H4 (cell line): ENCODE measurements at places on chromosomes 12 and 14. TPM values are rescaled to one million over a fixed set of nuclear protein-coding genes. Genes with fewer than 3 reads are reported as not detected.

The DDN gene
- 0.06 and 0.14 TPM in 2 replicates for total RNA-seq

The NRXN3 gene
- 0.37 and 0.39 TPM in 2 replicates for total RNA-seq

The CPM gene
- total RNA-seq: 0.45 and 1.7 TPM in 2 replicates

The SERPINA10 gene
- not detected in 2 replicates for total RNA-seq

- DNase-seq: peak; percentile 23
Measured at GRCh38 chr12:118302053-118302452, 70.7 kb downstream of the TAOK3 start.

DNA sequence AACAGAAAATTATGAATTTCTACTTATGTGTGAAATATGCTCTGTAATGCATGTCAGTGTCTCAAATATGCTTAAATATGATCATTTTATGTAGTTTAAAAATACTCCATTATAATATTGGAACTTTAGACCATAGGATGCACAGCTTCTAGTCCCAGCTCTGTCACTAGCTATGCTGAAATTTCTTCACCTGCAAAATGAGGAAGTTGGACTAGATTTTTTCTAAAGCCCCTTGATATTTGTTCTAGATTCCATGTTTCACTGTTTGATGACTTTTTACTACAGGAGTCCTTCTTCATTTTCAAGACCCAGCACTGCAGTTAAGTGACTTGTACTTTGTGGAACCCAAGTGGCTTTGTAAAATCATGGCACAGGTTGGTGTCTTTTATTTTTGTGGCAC is 90.1 kb downstream of the LRRK2 start:
- DNase-seq: no peak

DNA sequence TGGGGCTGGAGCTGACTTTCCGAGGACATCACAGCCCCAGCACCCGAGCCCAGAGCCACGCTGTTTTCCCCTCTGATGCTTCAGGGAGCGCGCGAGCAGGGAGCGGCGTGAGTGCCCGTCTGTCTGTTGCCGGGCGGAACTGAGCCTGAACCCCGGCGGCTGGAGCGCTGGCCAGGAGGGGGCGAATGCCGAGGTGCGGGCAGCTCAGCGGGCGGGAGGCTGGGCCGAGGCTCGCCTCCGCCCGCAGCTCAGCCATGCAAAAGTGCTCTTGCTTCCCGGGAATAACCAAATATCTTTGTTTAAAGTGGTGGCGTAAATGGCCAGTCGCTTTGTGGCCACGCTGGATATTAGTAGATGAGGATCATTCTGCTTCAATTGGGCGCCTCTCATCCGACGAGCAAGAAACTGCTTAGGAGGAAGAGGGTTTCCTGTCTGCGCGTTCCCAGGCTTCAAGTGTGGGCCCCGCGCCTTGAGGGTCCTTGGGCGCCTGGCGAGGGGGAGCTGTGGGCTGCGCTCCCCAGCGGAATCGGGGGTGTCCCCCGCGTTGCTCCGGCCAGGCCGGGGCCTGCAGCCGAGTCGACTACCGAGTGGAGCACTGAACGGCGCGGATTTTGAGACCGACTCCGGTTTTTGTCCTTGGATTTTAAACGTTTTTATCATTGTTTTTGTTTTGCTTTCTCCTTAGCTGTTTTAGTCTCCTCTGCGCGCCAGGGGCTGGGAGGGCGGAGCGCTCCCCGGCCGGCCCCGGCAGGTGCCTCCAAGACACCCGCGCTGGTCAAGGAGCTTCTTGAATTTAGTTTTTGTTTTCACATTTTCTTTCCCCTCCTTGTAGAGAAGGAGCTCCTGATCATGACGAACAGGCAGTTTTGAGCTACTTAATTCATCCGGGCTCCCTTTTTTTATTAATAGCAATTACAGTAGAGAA is 831 bp upstream of the NKX2-1 start:
- DNase-seq: peak; percentile 64

- no peak for DNase-seq
Measured at GRCh38 chr12:105672121-105672975, 341.9 kb downstream of the C12orf75 start.

GRCh38 chr12:70581208-70581607 is 56.0 kb downstream of the PTPRB start:
- no peak for DNase-seq

DNA sequence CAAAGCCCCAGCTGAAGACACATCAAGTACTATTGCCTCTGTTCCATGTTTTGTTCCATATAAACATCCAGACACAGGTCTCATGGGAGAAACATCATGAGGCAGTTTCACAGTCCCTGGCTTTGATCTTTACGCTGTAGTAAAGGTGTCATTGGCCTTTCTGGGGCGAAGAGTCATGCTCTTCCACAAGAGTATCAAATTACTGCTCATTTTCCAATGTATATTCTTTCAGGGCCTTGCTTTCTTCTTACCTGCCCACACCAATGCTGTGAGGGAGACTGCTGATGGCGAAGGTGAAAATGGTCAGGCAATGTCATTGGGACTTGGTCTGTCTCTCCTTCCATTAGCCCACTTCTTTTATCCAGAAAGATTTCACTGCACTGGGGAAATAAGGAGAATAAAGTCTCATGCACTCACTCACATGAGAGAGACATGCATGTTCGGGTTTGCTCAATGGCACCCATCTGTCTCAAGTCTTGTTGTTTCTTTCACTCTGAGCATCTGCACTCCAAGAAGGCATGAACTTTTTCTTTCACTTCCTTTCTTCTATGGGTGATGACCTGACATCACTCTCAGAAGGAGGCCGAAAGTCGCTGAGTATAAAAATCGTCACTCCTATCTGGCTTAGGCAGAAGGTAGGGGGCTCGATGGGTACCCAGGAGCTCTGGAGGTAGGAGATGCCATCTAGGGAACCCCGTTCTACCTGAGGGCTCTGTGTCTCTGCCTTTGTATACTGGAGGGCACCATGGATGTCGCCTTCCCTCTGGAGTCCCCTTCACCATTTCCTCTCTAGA is 1.3 kb upstream of the JDP2 start:
- no peak for DNase-seq

DNA sequence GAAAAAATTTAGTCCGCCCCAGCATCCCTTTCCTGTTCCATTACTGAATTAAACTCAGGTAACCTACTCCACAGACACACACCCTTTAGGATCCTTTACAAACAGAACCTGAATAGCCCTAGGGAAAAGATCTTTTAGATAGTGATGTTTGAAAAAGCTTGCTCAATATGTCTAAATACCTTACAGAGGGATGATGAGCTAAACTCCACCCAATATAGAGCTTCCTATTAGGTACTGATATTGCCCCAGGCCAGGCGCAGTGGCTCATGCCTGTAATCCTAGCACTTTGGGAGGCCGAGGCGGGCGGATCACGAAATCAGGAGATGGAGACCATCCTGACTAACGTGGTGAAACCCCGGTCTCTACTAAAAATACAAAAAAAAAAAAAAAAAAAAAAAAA is 50.1 kb downstream of the FERMT2 start:
- DNase-seq: no peak

DNA sequence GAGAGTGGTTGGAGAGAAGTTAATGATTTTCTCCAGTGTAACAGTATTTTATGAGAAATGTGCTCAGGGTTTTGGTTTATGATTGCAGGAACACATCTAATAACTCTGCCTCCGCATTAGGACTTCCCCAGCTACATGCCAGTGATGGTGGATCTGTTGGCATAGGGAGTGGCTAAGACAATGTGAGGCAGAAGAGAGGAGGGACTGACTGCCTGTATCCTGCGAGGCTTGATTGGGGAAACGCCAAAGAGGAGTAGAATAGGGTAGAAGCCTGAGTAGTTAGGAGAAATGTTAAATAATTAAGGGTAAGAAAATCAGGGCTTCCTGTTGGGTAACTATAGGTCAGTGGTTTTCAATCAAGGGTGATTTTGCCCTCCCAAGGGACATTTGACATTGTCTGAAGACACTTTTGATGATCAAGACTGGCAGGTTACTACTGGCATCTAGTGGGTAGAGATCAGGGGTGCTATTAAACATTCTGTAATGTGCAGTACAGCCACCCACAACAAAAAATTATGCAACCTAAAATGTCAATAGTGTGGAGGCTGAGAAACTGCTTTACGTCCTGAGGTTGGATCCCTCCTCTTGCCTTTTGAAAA is 12.8 kb downstream of the TDG start:
- no peak for DNase-seq

DNA sequence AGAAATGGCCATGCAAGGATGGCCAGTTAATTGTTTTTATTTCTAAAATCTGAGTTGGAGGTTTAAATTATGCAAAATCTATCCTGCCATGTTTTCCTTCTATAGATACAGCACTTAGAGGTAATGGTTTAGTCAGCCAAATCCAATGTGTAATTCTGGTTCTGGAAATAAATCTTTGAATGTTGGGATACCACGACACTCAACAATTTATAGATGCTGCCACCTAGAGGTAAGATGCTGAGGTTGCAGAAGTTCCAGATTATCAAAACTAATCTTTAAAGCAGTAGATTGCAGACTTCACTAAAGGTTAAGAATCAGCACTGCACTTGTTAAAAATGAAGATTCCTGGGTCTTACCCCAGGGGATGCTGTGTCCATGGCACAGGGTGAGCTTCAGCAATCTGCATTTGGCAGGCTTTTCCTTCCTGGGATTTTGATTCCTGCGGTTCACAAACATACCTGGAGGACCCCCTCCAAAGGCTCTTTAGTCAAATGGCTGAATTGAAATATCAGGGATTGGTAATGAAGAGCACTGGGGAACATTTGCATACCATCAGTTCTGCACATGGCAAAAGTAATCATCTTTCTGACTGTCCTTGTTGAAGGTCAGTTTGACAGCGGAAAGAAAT is 53.4 kb upstream of the ANO4 start:
- DNase-seq: peak; percentile 17
